ENCODE measurements at places on chromosomes 2 and 18. TPM values are rescaled to one million over a fixed set of nuclear protein-coding genes. Genes with fewer than 3 reads are reported as not detected.

NEURL3 gene
- 1.0 TPM for total RNA-seq

FLACC1 gene
- 0.22 TPM for total RNA-seq

CASP8 gene
- 9.9 TPM for total RNA-seq

TSPYL6 gene
- total RNA-seq = not detected

TEX44 gene
- total RNA-seq = not detected

PDK1 gene
- 33.3 TPM for total RNA-seq

MEIS1 gene
- total RNA-seq = 0.23 TPM
